Stimulated activated CD4-positive, alpha-beta T cell treated with anti-CD3 and anti-CD28 coated beads, TNF-alpha, amount 100 ng/mL, for 1 hour (primary cell): ENCODE measurements at places on chromosomes 1 and 21.

GRCh38 chr1:152343006-152343405 is 16.8 kb downstream of the FLG2 start:
- no peak for DNase-seq

- no peak for DNase-seq
Measured at GRCh38 chr21:44414291-44415072, 40.8 kb upstream of the LRRC3 start.

- DNase-seq = no peak
Measured at GRCh38 chr21:37742532-37742931, 173.7 kb downstream of the KCNJ6 start.

DNA sequence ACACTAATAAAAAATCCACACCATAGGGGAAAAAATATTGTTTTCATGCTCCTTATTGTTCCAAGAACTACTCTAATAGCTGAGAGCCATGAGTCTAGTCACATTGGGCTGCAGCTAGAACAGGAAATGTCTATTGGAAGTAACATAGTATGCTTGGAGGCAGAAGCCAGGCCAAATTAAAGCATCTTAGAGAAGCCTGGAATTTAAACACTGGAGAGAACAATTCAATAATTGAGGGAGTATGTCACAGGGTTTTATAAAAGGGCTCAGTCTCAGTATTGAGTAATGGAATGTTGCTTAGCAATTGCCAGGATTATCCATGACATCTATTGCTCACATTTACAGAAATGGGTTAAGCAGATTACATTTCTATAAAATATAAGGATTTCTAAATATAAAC is 471.3 kb downstream of the LMO4 start:
- no peak for DNase-seq

GRCh38 chr1:189775343-189775742 is 702.3 kb downstream of the BRINP3 start:
- DNase-seq = no peak
